ENCODE measurements at places on chromosomes 16 and 17. TPM values are rescaled to one million over a fixed set of nuclear protein-coding genes. Genes with fewer than 3 reads are reported as not detected.

GRCh38 chr16:89491238-89491869 lies 993 bp upstream of the ANKRD11 start:
- peak; percentile 40 for DNase-seq

- no peak for DNase-seq
Observed at GRCh38 chr16:59236804-59237458, 502.8 kb upstream of the GOT2 start.

- DNase-seq, result no peak
Observed at GRCh38 chr16:89761304-89761922, 40.1 kb downstream of the ZNF276 start.

- no peak for DNase-seq
Observed at GRCh38 chr17:75773808-75774470, 8.9 kb upstream of the GALK1 start.

GRCh38 chr17:76868669-76869495 lies 678 bp downstream of the MGAT5B start:
- DNase-seq, result no peak

DNA sequence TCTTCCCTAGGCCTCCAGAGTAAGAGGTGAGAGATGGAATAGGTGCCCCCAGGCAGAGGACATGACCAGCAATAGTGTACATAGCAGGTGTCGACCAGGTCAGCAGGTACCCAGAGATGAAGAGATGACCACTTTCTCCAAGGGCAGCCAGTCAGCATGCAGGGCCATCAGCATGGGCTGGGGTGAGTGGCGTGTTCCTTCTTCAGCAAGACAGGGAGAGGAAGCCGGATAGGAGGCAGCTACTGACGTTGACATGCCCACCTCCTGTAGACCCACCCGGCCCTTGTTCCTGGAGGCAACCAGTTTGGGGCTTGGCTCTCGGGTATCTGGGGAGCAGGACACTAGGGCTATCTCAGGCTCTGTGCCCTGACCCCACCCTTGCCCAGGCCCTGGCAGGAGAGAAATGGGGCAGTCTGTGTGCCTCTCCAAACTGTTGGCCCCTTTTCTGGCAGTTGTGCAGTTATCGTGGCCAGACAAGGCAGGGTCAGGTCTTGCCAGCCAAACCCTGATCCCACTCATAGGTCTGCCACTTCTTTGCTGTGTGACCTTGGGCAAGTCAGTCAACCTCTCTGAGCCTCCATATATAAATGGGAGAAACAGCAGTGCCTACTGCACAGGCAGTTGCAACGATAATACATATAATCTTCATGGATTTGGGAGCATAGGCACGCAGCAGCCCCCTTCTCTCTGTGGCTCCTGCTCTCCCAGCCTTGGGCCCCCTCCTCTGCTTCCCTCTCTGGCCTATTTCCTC lies 1.4 kb upstream of the NDRG4 start:
- DNase-seq, result no peak

GRCh38 chr17:9472094-9472493 lies 103.5 kb downstream of the STX8 start:
- no peak for DNase-seq

GRCh38 chr17:55237268-55237667 lies 27.5 kb upstream of the HLF start:
- no peak for DNase-seq

- DNase-seq, result peak; percentile 62
Observed at GRCh38 chr16:85902366-85903155, 3.6 kb downstream of the IRF8 start.

DNA sequence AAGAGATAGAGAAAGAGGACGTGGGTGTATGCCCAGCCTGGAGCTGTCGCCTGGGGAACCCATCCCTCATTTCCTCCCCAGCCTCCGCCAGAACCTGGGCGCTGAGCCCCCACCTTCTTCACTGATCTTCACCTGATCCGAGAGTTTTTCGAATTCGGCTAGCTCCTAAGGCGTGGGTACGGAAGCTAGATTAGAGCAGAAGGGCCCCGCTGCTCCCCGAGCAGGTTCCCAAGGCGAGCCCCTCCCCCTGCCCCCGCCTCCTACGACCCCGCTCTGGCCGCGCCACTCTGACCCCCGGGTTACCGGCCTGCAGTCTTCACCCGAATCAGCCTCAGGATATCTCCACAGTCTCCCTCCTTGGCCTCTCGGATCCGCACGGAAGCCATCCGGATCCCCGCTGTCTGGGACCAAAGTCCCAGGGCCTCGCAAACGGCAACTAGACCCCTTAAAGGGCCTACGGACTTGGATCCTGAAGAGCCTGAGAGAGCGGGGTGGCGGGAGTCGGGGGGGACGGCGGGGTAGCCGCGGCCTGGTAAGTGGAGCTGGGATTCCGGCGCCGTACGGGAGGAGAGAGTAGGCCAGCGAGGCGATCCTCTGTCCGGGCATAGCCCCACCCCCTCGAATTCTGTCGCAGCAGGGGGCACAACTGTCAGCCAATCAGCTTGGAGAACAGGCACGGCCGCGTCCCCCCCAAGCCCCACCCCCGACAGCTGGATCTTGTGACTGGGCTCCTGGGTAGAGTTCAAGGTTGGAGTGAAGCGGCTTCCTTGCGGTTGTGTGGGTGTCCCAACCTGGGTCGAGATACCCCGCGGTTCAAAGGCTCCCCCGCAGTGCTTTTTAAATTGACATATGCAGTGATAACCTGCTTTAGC lies at the start of gene SAT2:
Gene SAT2, minus strand, starts transcription at position 572 of the 872 bp plus-strand sequence. Its CDS starts 186 bp downstream, at position 386.
- DNase-seq, result peak; percentile 96

GRCh38 chr16:89924925-89925307 lies 1.8 kb downstream of the TUBB3 start:
- DNase-seq, result no peak

DNA sequence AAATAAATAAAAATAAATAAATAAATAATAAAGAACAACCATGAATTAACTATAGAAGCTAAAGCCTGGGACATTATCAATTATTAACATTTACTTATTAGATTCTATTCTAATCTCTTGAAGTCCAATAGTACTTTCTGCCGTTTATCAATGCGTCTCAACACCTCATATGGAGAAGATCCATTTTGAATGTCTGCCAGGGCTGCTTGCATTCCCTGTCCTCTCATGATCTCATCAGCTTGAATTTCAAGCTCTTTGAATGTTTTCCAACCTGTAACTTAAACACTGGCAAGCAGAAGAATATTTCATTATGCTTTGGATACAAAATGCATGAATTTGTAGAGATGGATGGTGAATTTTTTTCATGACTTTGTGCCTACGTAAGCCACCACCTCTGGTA lies 191.9 kb upstream of the ANKFN1 start:
- no peak for DNase-seq

DNA sequence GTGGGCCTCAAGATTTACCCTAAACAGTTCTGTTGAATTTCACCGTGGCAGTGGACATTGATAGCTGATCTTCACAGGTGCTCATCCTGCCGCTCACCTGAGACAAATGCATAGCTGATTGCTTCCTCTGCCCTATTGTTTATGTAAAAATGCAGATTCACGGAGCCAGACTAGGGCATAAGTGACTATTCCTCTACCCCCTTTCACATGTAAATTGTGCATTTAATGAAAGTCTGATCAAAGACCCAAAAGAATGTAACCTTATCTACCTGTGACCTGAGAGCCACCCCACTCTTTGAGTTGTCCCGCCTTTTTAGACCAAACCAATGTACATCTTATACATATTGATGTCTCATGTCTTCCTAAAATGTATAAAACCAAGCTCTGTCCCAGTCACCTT lies 312.4 kb upstream of the CDH5 start:
- DNase-seq, result no peak

- DNase-seq, result no peak
Observed at GRCh38 chr17:15738066-15738465, 6.0 kb downstream of the TBC1D26 start.

DNA sequence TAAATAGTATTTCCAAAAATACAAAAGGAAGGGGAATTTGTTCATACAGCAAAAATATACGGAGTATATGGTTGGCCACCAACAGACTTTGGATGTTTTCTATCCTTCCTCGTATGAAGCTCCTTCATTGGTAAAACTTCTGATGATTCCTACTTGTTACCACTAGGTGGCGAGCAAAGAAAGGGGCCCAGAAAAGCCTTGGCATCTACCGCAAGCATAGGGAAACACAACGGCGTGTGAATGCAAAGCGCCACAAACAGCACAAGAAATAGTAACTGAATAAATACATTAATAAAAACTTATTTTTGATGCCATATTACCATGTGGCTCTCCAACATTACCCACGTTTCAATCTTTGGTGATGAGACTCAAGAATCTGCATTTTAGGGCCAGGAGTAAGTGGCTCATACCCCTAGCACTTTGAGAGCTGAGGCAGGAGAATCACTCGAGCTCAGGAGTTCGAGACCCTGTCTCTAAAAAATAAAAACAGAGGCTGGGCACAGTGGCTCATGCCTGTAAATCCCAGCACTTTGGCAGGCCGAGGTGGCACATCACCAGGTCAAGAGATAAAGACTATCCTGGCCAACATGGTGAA lies 34.5 kb downstream of the YWHAE start:
- DNase-seq, result peak; percentile 87

- no peak for DNase-seq
Observed at GRCh38 chr17:75521951-75522727, 3.4 kb upstream of the LLGL2 start.

Gene KRT31
- not detected for total RNA-seq

Gene PSKH1
- total RNA-seq, result 31.6 TPM

Gene MYH1
- total RNA-seq, result not detected
